CD4-positive, alpha-beta T cell treated with Interferon alpha-2 for 1 hour (primary cell): ENCODE measurements at places on chromosomes 13 and 19.

DNA sequence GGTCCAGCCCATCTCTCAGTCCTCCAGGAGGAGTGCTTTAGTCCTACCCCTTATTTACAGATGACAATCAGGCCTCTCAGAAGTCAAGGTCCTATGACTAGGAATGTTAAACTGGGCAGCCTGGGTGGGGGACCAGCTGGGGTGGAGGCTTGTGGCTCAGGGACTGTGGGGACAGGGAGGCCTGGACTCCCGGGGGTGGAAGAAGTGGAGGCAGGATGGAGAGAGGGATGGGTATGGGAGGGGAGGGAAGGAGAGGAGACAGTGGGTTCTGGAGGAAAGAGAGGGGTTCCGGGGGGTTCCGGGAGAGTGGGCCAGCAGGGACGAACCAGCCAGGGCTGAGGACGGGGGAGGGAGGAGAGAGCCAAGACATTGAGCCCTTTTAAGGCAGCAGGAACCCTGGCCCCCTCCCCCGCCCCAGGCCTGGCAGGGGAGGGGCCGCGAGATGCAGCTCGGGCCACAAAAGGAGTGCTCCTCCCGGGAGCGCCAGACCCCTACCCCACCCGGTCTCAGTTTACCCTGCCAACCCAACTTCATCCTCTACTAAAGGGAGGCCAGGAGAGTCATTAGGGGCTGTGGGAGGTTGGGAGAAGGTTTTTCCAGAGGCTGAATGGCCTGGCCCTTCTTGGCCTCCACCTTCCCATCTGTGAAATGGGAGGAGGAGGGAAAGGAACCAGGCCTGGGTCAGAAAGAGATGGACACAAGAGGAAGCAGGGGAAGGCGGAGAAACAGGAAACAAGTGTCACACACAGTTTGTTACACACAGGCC lies 1.7 kb downstream of the DMPK start:
- no peak for DNase-seq

DNA sequence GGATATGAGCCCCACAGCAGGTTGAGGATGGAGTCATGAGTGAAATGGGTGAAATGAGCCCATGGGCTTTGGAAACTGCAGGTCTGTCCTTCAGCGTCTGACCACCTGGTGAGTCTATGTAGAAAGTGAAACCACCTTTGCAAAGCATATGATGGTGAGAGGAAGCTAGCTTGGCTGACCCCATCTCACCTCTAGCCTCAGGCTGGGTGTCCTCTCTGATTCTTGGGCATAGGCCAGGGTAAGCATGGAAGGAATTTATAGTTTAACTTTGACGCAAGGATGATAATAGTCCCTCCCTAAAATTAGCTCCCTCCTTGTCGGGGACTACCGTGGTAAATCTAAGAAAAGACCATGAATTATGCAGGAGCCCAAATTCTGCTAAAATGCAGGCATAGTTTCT lies 16.8 kb upstream of the PSG9 start:
- DNase-seq = no peak

- DNase-seq = peak; percentile 22
These were observed 7.0 kb downstream of the PGLYRP1 start for GRCh38 chr19:46015687-46016425.

DNA sequence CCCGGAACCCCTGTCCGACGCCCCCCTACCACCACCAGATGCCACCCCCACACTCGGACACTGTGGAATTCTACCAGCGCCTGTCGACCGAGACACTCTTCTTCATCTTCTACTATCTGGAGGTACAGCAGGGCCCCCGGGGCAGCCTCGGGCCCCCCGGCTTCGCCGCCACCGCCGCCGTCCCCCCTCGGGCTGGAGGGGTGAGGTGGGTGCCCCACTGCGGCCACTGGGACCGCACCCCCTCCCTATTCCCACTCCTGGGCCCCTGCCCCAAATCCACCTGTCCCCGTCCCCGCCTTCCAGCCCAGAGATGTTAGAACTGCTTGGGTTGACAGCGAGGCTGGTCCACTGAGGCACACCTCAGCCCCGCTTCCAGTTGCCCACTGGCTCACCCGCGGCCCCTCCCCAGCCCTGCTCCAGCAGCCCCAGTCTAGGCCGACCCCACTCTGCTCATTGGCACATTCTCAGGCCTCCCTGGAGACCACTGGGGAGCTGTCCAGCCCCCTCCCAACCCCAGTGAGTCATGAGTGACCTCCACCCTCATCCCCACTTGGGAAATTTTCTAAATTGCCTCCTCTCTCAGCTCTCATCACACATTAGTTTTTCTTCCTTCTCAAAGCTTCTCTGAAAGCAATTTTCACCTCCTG lies 6.5 kb downstream of the LENG1 start:
- no peak for DNase-seq

GRCh38 chr13:60095300-60095699 lies 68.4 kb downstream of the DIAPH3 start:
- DNase-seq = no peak

- no peak for DNase-seq
These were observed at the start of gene TMTC4 for GRCh38 chr13:100674572-100674871. TMTC4 (minus strand) TSS chr13:100674795; CDS start chr13:100670362, 4,433 bp downstream.

DNA sequence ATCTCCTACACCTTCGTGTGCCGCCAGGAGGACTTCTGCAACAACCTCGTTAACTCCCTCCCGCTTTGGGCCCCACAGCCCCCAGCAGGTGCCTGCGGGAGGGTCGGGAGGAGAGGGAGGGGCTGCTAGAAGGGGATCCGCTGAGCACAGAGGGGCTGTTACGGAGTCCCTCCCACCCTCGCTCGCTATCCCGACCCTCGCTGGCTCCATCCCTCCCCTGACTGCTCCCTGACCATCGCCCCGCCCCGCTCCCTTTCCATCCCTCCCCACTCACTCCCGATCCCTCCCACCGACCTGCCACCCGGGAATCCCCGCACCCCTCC lies 780 bp downstream of the CD177 start:
- DNase-seq = no peak

GRCh38 chr13:24076636-24077035 lies 83.9 kb upstream of the SPATA13 start:
- DNase-seq = no peak

DNA sequence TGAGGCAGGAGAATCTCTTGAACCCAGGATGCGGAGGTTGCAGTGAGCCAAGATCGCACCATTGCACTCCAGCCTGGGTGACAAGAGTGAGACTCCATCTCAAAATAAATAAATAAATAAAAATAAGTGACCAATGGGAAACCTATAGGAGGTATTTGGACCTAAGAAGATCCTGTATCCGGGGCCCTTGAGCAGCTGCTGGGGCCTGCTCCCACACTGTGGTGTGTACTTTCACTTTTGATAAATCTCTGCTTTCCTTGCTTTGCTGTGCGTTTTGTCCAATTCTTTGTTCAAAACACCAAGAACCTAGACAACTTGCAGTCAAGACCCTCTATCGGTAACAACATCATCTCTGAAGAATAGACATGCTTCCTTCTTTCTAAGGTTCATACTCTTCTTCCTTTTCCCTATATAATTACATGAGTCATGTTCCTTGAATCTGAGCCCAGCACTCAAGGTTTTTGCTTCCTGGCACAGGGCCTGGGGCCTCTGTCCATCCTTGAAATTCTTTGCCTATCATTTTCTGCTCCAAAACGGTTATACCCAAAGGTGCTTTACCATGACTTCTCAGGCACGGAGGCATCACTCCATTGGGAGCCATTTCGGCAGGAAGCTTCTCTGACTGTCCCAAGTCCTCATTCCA lies 14.2 kb upstream of the PNMA8C start:
- no peak for DNase-seq

- DNase-seq = no peak
These were observed 1.5 kb upstream of the KLK11 start for GRCh38 chr19:51027873-51028272.

DNA sequence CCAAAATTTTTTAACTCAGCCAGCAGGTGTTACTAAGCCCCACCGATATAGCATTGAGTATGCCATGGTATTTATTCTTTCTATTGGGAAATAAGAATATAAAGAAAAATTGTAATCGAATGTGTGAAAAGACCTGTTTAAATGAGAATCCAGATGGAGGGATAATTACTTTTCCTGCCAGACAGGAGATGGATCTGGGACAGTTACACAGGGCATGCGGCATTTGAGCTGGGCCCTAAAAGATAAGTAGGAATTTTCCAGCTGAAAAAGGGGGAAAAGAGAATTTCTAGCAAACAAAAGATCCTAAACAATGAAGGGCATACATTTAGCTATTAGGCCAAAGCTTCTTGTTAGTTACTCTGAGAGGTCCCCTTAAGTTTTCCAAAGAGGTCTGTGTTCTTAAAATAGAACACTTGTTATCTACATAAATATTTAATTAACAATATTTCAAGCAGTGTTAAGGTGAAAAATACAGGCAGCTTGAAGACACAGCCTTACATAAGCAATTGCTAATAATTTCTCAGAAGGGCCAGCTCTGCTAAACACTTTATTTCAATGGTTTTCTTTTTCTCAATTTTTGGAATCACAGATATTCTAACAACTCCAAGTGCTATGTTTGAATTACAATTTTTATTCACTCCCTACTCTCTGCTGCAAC lies 63.7 kb downstream of the TBC1D4 start:
- no peak for DNase-seq

DNA sequence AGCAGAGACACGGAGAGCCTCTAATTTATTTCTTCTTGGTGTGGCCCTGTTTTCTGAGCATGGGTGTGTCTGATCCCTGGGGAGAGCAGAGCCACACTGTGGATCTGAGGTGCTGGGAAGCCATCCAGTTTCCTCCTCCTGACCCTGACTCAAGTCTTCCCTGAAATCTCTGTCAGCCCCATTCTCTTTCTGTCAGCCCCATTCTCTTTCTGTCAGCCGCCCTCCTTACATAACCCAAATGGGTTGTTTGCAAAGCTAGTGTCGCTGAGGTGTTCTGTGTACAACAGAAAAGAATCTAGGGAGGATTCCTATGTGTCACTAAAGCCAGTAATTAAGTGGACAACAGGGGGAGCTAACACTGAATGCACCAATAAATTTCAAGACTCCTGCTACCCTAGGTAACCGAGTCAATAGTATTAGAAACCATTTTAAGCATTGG lies 50.2 kb downstream of the LRCH1 start:
- no peak for DNase-seq

DNA sequence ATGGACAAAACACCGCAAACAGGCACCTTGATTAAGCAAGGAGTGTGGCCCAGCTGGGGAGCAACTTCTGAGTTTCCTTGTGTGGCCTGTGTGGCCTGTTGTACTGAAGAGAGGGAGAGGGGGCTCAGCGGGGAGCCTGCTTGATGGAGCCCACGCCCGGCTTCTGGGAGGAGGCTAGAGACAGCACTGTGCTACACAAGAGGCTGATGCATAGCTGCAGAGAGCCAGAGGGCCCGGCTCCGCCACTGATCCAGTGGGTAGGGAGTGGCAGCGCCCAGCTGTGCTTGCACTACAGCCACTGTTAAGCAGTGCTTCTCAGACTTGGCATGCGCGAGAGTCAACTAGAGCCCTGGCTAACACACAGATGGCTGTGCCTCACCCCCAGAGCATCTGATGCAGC lies 19.0 kb downstream of the LYL1 start:
- no peak for DNase-seq

DNA sequence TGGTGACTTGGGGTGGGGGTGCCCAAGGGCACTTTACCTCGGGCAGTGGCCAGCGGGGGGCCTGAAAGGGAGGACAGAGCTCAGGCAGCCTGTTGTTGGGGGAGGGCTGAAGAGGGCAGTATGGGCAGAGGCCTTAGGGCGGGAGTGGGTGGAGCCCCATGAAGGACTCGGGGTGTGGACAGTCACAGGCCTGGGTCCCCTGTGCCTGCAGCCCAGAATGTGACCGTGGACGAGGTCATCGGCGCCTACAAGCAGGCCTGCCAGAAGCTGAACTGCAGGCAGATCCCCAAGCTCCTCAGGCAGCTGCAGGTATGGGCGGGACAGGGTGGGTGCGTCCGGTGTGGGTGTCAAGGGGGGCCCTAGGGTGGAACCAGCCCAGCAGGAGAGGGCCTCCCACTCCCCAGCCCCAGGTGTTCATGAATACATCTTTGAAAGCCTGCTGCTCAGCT lies 22.5 kb downstream of the NKPD1 start:
- no peak for DNase-seq

DNA sequence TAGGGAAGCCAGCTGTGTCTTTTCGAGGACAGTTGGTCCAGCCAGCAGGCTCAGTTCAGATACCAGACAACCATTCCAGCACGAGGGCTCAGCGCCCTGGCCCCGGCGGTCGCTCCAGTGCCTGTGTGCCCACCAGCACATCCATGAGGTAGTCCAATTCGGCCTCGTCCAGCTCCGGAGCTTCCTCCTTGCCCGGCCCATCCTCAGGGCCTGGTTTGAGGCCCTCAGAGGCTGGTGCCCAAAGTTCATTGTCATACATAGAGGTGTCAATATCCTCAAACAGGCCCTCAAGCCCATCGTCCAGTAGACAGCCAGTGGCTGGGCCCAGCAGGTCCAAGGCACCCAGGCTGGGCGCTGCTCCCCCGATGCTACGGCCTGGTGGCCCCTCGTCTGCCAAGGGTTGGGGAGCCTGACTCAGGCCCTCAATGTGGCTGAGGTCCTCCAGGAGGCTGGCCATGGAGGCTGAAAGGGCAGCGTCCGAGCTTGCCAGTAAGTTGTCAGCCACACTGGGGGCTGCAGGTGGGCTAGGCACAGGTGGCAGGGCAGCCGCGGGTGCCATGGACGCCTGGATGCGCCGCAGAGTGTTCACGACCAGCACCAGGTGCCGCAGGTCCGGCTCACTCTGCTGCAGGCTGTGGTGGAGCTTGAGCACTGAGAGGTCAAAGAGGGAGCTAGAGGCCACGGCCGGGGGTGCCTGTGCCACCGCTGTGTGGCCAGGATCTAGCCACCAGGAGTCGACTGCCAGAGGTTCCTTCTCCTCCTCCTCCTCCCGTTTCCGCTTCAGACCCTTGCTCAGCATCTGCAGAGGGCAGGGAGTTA lies 2.8 kb downstream of the SERTAD1 start:
- DNase-seq = no peak

GRCh38 chr19:44666852-44667556 lies 4.3 kb upstream of the CEACAM19 start:
- DNase-seq = no peak

DNA sequence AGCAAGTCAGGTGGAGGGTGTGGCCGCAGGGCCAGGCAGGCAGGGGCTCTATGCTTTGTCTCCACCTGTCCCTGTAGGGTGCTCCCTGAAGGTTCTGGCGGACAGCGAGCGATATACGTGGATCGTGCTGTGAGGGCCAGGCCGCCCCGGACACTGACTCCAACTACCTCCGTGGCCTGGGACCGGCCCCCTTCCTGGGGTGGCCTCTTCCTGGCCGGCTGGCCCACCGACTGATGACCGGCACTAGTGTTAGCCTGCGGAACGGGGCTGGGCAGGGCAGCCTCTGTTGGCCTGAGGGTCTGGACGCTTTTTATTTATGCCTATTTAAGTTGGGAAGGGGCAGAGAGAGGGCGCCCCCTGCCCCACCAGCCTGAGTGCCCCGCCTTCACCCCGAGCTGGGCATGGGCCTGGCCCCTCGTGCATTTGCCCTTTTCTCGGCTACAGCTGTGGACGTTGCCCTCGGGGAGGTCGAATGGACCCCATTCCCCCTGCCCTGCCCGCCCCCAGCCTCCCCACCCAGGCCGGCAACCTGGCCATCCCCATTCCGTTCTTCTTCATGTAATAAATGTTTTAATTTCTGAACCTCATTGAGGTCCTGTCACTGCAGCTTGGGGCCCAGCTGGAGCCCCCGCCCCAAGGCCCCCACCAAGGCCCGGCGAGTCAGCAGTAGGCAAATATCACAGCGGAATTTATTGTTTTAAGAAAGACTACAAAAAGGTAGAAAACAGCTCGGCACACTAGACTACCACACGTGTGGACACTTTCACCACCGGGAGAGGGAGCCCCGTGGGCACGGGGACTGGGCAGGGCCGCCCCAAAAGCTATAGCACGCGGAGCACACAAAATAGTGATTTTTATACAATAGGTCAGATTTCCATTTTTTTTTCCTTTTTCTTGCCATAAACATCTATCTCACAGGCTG lies 8.8 kb downstream of the DCAF15 start:
- no peak for DNase-seq
